Urothelium cell line (cell line): ENCODE measurements at places on chromosomes 5 and 9.
A peak's percentile ranks its signal among the peaks of the same experiment; 100 is the strongest.

DNA sequence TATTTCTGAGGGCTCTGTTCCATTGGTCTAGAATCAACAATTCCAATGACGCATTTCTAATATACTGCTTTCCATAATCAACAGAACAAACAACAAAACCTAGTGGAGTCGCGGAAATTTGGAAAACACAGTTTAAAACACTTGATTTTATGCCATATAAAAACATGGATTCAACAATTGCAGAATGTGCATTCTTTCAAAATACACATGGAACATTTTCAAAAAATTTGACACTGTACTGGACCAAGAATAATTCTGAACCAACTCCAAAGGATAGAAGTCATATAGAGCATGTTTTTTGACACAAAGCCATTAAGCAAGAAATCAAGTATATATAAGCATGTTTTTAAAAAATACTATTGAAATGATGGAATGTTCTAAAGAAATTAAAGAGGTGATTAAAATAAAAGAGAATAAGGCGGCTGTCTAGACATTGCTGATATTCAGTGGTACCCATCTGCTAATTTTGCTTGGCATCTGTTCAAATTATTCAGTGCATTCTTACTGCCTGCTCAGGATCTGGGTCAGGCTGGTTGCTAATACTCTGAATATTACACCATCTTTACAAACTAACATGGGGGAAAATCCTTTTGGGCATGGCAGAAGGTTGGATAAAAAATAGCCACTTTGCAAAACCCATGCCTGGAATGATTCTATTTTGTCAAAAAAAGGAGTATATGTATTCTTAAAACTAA, 221.3 kb downstream of the NPR3 start:
- DNase-seq, result no peak

GRCh38 chr9:101274971-101275768, 109.6 kb downstream of the BAAT start:
- no peak for DNase-seq

GRCh38 chr5:124289130-124289529, 457.3 kb downstream of the ZNF608 start:
- DNase-seq, result no peak

DNA sequence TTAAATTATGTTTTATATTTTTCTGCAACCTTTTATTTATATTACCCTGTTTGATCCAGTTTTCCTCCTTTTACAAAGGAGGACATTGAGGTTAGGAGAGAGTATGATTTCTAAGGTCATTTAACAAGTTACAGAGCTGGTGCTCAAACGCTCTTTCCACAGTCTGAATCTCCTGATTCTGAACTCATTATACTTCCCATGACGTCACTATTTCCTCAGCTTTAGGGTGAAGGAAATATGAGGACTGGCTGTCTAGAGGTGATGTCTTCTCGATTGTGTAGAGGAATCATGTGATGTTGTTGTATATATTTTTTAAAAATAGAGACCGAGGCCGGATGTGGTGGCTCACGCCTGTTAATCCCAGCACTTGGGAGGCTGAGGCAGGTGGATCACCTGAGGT, 140.0 kb downstream of the ARHGAP26 start:
- no peak for DNase-seq

DNA sequence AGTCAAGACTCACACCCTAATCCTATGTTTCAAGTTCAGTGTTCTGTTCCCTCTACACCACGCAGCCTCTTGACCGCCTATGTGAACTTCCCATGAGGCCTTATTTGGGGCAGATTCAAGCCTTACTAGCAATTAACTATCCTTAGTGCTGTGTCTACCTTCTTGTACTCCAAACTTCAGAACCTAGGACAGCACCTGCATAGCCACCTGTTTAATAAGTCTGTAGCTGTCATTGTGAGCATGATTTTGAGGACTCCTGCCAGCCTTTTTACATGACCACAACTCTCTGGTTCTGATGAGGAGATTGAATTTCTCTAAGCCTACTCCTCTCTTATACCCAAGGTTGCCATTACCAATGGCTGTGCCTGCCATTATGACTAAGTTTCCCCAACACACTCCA, 50.8 kb upstream of the PCSK1 start:
- DNase-seq, result peak; percentile 36

- DNase-seq, result no peak
Observed at GRCh38 chr9:111040494-111040893, 2.2 kb upstream of the LPAR1 start.

DNA sequence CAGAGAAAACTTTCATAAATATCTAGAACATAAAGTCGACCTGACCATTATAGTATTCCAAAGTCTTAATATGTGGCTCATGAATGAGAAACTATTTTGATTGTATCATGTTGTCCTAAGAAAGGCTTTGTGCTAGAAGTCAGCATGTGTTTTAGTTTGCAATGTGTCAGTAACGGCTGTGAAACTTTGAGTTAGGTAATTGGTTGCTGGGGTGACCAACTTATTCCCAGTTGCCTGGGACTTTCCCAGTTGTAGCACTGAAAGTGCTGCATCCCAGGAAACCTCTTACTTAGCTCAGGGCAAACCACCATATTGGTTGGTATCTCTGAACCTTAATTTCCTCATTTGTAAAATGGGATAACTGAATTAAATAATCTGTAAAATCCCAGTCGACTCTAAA, 114.6 kb upstream of the SLC12A2 start:
- DNase-seq, result no peak

DNA sequence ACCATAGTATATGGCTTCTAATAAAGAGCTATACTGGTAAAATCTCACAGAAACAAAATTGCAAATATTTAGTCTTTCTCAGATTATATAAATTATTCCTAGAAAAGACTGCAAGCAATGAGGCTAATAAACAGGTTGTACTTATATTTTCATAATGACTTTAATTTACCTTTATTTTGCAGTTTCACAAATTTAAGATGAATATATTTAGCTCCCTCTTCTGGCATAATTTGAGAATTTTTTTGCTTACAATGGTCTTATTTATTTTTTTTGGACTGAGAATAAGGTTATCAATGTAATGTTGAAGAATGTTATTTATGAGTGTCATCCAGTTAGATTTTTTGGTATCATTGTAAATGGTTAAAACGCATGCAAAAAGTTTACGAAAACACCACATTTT, 56.7 kb downstream of the PIK3R1 start:
- no peak for DNase-seq

DNA sequence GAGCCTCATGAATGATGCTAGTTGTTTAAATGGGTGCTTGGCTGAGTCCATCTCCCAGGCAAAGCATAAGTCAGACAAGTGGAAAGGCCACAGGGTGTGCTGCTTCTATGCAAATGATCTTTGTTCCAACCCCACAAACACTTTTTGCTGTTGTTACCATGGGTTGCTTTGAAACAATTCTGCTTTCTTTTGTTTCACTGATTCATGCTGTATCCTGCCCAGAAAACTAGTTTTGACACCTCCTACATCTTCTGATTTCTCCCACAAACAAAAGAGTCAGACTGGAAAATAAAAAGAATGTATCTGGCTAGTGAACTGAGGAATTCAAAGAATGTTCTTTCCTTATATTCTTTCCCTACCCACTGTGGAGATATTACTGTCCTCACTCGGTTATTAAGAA, 298.6 kb downstream of the DIRAS2 start:
- DNase-seq, result peak; percentile 20

- DNase-seq, result no peak
Observed at GRCh38 chr5:148833122-148833521, 6.7 kb downstream of the ADRB2 start.

DNA sequence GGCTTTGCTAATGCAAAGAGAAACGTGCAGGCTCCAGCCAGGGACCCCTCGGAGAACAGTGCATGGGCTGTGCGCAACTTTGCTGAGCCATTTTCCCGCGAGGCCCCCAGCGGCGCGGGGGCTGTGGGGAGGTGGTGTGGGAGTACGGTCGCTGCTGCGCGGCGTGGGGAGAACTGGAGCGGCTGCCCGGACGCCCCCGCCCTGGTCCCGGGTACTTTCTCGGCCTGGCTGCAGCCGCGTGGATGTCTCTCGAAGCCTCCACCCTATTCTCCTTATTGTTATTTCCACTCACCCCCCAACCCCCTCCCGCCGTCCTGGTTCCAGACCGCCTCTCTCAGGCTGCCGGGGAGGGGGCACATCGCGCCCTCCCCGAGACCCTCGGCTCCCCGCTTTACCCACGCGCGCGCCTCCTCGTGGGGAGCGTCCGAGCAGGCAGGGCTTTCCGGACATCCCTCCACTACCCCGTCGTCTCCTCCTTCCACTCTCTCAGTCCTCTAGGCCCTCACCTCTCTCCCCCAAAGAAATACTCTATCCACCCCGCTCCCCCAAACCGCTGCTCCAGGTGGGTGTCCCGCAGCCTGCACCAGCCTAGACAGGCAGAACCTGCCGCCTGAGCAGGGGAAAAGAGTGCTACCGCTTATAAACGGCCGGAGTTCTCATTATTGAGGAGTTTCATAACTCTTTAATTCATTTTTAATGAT, 68.6 kb upstream of the TBCA start:
- DNase-seq, result no peak

DNA sequence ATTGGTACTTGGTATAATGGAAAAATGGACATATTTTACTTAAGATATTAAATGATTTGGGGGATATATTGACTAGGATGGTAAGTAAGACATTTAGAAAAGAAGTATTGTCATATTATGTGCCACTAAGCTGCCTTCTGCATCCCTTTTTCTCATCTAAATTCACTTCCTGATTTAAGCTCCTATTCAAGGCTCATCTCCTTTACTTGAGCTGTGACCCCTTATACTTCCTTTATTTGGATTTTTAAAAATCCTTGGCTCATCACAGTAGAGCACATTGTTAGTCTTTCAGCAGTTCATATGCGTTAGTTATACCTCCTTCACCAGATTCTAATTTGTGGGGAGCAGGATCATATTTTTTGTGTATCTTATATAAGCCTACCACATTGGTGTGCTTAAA, 6.6 kb downstream of the COMMD10 start:
- no peak for DNase-seq

DNA sequence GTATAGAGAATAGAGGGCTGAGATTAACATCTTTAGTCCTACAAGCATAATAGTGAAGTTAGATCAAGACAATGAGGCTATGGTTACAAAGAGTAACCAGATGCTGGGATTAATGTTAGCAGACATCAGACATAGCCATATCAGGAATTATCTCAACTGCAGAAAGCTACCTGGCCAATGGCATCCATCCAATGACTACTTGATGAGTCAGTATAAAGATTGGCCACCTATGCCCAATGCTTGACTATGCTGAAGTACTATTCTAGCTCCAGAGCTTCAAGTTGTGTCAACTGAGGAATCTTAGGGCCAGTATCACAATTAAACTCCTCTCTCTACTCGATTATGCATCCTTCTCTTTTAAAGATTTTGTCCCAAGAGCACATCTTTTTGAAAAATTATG, 541.4 kb downstream of the PRELID2 start:
- no peak for DNase-seq
